ENCODE measurements at places on chromosomes 2 and 18.

DNA sequence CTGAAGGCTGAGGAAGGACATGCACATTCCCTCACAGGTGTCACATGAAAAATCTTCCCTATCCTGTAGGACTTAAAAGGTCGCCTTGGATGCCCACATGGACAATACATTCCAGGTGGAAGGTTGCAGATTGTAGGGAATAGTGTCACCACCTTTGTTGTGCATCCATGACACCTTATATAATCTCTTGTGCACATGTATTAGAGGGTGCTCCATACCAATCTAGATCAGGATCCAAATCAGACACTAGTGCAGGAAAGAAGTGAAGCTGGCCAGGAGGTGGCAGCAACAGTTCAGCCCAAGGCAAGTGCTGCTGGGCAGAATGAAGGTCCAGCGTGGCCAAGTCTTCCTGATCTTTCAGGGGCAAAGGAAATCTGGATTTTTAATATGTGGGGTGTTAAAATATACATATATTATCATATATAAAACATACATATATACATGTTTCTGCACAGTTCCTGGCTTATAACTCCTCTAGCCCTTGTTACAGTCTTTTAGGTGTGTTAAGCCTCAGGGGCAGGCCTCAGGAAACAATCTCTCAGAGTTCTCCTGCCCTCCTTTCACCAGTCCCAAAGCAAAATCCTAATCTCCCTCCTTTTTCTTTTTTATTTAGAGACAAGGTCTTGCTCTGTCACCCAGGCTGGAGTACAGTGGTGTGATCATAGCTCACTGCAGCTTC is 16.6 kb downstream of the NIF3L1 start:
- no peak for DNase-seq

DNA sequence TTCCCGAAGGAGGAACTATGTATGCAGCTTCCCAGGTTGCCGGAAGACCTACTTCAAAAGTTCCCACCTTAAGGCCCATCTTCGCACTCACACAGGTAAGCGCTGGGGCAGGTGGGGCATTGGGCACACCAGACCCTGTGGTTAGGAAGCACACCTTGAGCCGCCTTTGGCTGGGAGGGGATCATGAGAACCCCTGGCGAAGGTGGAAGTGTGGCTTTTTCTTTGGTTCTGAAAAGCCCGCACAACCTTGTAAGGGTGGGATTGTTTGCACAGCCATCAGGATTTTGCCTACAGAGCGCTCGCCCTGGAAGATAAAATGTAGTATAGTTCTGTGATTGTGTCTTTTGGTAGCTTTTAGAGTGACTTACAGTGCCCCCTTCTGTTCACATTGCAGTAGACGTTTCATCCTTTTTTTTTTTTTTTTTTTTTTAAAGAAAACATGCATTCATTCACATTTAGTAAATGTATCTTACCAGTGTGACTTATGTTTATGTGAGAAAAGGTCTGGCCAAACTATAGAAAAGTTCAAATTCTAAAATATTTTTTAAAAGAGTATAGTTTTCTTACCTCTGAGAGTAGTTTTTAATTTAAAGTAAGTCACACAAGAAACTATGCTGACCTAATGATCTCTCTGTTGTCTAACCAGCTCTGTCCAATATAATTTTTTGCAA is 5.3 kb downstream of the KLF11 start:
- DNase-seq = no peak

- DNase-seq = no peak
Observed at GRCh38 chr18:79624356-79625170, 55.0 kb upstream of the CTDP1 start.

- no peak for DNase-seq
Observed at GRCh38 chr2:232535761-232536530, 3.5 kb upstream of the CHRNG start.

- DNase-seq = no peak
Observed at GRCh38 chr2:75003276-75003675, 44.8 kb downstream of the POLE4 start.

- no peak for DNase-seq
Observed at GRCh38 chr2:70646420-70646818, 92.8 kb upstream of the TGFA start.

DNA sequence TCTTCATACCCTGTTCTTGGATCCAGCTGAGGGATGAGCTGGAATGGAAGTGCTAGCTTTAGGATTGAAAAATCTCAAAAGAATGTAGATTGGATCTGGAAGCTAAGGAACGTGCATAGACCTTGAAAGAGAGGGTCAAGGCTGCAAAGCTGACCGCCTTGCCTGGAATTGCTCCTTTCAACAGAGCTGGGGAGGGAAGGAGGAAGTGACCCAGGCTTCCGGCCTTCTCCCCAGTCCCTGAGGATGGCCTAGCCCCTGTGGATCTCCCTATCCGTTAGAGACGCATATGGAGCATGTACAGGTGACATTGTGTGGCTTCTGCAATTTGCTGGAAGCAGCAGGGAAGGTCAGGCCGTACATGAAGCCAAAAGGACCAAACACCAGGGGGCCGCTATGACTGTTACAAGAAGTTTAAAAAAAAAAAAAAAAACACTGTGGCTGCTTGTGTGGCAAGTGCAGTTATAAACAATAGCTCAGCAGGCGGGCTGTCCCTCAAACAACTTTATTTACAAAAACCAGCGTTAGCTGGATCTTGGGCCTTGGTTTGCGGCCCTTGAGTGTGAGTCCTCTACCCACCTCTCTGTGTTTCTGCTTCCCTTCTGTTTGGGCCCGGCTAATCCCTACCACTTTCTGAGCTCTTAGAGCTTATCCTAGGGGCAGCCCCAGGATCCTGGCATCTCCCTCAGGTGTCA is 227.6 kb downstream of the SEPTIN10 start:
- no peak for DNase-seq

DNA sequence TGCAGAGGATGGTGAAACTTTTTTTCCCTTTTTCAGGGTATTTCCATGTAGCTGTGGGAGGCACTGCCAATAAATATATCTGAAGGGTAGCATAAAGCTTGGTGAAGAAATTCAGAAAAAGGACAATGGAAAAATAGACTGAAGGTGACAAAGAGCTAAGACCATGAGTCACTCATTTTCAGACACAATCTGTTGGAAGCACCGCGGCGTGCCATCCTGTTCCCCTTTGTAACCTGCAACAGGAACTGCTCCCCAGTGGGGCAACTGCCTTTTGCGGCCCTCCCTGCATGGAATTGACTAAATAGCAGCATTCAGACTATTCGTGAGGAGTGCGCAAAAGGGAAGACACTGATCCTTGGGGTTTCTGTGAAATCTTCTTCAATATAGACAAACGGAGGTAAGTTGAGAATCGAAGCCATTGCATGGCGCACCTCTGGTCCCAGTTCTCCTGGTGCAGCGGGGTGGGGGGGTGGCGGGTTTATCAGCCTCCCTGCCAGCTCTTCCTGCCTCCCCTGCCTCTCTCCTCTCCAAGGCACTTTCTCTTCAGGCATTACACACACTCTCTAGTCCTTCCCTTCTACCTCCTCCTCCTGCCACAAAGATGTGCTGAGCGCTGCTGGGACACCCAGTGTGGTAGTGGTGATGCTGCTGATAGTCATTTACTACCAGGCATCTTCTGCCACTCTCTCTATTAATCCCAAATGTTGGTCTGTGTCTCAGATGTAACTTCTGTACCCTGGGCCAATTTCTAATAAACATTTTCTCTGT is 126.2 kb upstream of the TMEM200C start:
- DNase-seq = no peak

DNA sequence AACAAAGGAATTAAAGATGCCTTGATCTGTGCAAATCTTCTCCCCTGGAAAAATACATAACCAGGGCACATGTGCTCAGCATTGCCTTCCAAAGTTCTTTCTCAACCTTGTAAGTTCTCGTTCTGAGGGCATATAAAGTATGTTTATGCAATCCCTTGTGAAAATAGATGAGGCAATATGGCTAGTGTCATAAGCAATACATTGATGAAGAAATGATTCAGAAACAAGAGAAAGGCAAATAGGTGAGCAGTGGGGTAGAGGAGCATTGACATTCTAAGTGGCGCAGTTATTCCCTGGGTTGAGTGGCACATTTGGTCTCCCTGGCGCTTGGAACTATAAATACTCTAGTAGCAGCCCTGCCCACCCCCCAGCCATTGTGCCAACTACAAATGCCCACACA is 57.4 kb upstream of the PGAP1 start:
- no peak for DNase-seq

DNA sequence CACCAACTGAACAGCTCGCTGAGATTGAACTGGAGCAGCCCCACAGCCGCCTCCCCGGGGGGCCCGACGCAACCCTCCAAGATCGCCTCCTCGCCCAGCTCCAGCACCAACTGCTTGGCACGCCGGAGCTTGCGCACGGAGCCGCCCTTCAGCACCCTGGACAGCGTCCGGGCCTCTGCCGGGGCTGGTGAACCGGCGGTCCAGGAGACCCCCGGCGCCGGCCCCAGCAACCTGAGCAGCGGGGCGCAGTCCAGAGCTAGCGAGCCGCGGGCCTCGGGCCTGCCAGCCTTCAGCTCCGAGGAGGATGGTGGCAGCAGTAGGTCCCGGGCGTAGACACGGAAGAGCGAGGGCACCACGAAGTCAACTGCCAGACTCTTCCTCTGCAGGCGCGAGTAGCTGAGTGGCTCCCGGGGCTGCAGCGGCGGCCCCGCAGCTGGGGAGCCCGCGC is 1.2 kb downstream of the ALK start:
- DNase-seq = peak; percentile 14

DNA sequence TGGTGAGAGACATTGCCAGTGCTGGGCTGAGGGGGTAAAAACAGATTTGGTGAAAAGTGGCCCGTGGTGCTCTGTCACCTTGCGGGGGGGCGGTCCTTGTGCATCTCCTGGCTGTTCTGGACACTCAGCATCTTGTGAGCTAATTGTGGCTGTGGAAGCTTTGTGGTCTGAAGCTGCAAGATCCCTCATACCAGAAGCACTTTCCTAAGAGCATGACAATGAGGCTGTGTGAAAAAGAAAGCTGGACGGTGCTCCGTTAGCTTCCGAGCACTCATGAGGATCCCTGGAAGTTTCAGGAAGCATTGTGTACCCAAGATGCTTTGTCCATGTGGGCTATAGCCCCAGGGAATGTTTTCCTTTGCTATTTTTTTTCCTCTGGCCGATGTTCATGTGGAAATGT is 74.5 kb downstream of the CABLES1 start:
- no peak for DNase-seq

DNA sequence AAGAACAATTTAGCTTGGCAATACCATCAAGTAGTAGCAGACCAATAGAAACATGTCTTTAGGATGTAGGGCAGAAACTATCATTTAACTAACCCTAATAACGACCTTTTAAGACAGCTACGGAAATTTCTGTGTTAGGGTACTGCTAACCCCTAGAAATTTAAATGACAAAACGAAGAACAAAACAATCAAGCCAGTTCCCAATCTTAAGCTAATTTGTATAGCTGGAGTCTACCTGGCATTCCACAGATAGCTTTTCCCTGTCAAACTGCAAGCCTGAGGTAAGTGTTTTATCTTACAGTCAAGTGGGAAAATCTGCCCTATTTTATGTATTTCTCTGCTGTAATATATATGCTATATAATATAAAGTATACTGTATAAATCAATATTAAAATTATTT is 37.6 kb upstream of the CDKL4 start:
- DNase-seq = no peak

GRCh38 chr2:239818086-239818485 is 207.1 kb downstream of the NDUFA10 start:
- no peak for DNase-seq

DNA sequence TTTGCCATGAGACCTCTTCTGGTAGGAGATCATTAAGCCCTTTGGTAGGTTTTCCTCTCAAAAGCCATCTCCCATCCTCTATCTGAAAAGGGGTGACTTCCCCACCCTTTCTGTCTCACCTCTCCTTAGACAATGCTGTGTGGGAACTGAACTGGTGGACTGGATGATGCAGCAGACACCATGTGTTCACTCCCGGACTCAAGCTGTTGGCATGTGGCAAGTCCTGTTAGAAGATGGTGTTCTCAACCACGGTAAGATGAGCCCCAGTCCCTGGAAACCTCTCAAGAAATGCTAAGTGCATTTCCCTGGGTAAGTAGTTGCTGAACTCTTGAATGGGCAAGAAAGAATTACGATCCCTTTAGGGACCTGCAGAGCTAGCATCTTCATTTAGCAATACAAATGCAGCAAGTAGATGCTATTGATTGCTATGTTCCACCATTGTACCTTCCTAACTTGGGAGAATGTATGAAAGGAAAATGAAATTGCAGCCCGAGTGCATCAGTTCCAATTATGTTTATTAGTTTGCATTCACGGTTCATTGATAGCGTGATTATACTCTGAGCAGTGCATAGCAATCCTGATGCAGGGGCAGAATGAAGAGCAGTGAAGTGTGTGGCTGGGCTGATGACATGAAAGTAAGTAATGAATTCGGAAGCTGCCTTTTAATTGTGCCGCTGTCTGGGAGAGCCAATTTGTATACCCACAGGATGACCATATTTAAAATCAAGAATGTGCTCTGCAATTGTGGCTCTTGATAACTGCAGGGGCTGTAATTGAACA is 110.0 kb upstream of the MAP3K20 start:
- no peak for DNase-seq

DNA sequence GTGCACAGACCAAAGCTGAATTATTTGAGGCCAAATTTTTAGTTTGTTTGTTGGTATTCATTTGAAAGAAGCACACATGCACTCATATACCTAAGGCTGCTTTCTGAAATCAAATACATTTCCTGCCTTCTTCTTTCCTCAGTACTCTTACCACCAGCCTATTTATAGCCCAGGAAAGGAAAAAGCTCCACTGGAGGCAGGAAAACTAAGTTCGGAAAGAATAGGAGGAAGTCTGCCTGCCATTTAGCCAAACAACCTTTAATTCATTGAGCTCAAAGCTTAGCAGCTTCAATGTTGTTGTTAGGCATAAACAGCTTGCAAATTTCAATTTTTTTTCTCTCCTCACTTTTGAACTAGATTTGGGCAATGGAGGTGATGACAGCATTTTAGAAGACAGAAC is 40.4 kb upstream of the RASGRP3 start:
- DNase-seq = no peak

- no peak for DNase-seq
Observed at GRCh38 chr2:241125626-241126025, 23.5 kb upstream of the MTERF4 start.

- DNase-seq = no peak
Observed at GRCh38 chr2:163347982-163348856, 387.6 kb downstream of the FIGN start.

GRCh38 chr2:85291425-85292023 is 36.3 kb downstream of the TGOLN2 start:
- DNase-seq = no peak

- DNase-seq = no peak
Observed at GRCh38 chr18:4237664-4238041, 217.5 kb downstream of the DLGAP1 start.
